ENCODE measurements at places on chromosomes 1 and 21.

- DNase-seq: no peak
Measured at GRCh38 chr1:15168479-15168878, 14.9 kb downstream of the TMEM51 start.

GRCh38 chr1:116971258-116971860, 30.2 kb upstream of the CD101 start:
- no peak for DNase-seq

GRCh38 chr1:51666478-51666877, 49.6 kb downstream of the OSBPL9 start:
- no peak for DNase-seq

GRCh38 chr1:94209982-94210381, 27.4 kb downstream of the ARHGAP29 start:
- no peak for DNase-seq

- DNase-seq: no peak
Measured at GRCh38 chr1:209421186-209421585, 162.3 kb upstream of the CAMK1G start.

DNA sequence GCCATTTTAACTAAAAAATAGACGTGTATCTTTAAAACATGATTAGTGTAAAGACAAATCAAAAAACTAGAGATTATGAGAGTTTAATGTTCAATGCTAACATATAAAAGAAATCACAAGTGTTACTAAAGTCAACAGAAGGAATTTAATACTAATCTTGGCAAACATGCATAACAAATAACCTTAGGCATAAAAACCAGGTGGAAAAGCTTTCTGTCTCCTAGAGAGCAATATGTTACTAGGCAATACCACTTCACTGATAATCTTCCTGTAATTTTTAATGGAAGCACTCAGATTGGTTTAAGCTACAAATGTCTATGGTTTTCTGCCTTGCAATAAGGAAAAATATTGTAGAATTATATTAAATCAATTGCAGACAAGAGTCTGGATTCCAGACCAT, 121.9 kb downstream of the NME7 start:
- DNase-seq: no peak

- no peak for DNase-seq
Measured at GRCh38 chr1:220808345-220809186, 21.9 kb downstream of the MTARC1 start.

DNA sequence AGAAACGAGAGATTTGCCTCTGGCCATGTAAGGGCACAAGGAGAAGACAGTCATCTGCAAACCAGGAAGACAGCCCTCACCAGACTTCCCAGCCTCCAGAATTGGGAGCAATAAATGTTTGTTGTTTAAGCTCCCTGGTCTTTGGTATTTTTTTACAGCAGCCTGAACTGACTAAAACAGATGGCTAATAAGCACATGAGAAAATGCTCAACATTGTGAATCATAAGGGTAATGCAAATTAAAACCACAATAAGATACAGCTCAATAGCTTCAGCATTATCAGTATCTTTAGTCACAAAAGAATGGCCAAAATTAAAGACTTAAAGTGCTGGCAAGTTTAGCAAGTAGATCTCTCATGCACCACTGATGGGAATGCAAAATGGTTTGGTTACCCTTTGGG, 11.7 kb downstream of the UBE2G2 start:
- DNase-seq: no peak

DNA sequence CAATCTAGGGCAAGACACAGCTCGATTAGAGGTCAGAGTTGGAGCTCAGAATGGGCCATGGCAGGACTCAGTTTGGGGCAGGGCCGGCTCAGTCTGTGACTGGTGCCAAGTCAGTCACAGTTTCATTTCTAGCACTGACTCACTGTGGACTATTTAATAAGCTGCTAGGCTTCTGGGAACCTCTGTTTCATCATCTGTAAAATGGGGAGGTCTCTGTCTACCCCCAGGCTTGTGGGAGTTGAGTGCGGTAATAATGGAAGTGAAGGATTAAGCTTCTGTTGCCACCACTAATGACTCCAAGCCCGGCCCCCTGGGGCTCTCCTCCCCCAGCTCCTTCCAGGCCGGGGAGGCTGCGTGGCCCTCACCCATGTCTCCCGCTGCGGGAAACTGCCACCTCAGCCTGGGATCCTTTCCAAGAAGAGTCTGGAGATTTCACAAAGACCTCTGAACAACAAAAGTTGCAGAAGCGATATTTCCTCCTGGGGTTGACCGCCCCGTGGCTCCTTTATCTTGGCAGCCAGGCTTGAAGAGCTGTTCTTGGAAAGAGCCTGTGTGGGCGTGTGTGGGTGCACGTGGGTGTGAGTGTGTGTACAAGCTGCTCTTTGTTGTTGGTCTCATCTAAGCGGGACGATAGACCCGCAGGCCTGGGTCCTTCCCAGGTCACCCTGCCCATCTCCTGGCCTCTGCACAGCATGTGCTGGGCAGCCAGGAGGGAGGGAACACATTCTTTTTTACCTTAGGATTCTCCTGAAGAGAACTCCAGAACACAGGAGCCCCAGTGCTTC, 29.1 kb downstream of the KNCN start:
- DNase-seq: no peak

GRCh38 chr1:33392206-33392605, 38.7 kb downstream of the PHC2 start:
- no peak for DNase-seq

- no peak for DNase-seq
Measured at GRCh38 chr1:17069452-17070162, 15.8 kb upstream of the SDHB start.

DNA sequence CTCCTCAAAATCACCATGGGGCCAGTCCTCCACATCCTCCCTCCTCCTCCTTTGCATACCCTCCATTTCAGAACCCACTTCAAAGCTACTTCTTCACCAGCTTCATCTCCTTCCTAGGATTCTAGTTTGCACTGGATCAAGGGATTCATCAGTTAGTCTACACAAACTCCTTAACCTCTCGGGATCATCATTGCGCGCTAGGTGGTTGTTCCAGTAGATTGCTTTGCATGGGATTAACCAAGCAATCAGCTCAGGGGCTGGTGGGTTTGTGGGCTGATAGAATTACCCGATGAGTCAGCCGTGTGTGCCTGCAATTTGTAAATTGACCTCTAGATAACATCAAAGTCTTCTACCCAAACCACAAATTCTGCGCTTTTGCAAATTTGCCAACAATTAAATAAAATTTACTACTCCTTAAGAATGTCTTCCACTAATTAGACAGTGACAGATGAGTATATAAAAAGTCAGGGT, 7.7 kb downstream of the KANK4 start:
- no peak for DNase-seq

- peak; percentile 20 for DNase-seq
Measured at GRCh38 chr1:155003227-155003765, 694 bp downstream of the ZBTB7B start.

- DNase-seq: no peak
Measured at GRCh38 chr1:35062518-35063196, 16.5 kb upstream of the ZMYM1 start.

DNA sequence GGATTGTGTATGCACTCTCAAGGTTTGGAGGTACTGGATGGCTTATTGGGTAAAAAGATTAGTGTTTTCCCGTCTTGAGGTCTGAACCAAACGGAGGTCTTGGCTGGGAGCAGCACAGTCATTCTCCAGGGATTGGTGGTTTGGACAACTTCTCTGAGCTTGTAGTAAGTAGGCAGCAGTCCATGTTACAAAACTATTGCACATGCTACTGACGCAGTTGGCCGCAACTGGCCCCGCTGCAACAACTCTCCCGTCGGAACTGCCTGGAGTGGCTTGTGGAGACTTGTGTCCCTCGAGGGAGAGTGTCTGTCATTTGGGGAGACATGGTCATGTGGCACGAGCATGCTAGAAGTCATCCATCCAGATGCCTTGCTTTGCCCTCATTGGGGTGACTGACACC, 276.0 kb downstream of the TM2D1 start:
- DNase-seq: no peak

DNA sequence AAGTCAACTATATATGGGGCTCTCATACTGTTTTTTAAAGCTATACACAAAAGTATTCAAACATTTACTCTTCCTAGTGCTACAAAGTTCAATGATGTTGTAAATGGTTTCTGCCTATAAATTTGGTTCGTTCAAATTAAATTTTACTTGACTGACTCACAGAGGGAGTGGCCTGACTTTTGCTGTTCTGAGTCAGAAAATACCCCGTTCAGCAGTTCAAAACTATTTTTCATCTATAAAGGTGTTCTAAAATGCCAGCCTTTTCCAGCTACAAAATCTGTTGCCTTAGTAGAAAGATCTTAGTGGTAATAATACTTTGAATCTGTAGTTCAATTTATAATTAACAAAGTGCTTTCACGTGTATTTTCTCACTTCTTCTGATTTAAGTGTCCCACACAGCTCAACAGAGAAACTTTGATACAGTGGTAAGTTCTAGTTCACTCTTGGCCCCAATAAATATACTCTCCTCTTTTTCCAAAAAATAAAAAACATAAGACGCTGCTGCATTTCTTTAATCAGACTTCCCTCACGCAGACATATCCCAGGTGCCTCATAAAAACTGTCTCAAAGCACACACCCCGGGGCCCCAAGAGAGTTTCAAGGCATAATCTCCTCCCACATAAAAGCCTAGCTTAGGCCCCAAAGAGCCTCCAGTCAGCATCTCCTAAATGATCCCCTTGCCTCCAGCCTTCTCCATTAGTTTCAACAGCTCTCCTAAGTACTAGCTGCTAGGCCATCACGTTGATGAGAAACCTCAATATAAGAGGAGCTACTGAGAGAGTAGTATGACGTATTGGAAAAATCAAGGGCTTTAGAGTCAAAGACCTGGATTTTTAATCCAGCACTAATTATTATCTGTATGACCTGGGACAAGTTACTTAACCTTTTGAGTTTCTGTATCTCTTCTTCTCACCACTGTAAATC, 3.2 kb downstream of the PTP4A2 start:
- no peak for DNase-seq

DNA sequence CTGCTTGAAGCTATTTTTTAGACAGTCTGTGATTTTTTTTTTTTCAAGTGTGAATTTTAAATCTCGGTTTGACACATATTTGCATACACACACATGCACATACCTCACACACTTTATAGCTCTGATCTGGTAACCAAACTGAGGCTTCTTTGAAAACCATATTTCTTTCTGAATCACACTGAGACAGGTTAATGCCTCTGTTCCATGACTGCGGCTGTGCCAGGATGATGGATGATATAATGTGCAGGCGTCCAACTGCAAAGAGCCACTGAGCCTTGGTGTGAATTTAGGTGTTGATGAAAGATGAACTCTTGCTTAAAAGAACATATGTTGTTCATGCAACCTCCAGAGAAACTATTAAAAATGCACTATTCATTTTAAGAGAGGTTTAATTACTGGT, 504.0 kb upstream of the OLFM3 start:
- DNase-seq: no peak

DNA sequence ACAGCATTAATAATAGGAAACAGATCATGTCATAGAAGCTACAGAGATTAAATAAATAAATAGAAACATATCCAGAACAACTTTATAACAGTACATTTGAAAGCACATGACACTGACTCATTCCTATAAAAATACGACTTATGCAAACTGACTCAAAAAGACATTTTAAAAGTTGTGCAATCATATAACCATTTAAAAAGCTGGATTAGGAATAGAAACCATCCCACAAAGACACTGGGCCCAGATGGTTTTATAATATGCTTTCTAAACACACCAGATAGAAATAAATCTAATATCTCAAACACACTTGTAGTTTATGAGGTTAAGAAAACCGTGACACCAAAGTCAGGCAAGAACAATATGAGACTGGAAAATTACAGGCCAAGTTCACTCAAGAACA, 47.6 kb downstream of the MATN1 start:
- DNase-seq: no peak

DNA sequence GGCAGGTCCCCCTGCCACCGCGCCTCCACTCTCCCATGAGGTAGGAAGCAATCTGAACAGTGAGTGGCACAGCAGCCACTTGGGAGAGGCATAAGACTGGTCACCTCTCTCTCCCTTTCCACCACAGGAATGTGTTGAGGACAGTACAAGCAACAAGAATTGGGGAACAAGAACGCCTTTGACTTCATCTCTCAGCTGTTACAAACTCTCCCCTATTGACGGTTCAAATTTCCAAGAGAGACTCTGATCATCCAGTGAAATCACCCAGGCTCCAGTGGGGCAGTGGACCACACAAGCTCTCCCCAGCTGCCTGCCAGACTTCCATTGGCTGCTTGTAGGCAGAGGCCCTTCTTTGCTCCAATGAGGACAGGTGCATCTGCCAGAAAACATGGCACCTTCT, 249.9 kb upstream of the JUN start:
- no peak for DNase-seq

DNA sequence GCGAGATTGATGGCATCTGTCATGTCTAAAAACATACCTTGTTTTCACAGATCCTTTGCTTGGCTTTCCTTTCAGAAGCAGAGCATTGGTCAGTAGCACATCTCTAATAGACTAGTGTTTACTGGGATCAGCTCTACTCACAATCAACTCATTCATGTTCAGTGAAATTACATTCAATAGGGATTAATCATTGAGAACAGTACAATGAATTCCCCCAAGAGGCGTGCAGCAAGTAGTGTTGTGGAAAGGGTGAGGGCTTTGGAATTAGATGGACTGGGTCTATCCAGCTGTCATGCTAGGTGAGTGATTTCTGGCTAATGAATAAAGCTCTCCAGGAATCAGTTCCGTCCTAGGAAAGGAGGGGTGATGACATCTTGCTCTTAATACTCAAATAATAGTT, 155.2 kb upstream of the COA6 start:
- DNase-seq: no peak

DNA sequence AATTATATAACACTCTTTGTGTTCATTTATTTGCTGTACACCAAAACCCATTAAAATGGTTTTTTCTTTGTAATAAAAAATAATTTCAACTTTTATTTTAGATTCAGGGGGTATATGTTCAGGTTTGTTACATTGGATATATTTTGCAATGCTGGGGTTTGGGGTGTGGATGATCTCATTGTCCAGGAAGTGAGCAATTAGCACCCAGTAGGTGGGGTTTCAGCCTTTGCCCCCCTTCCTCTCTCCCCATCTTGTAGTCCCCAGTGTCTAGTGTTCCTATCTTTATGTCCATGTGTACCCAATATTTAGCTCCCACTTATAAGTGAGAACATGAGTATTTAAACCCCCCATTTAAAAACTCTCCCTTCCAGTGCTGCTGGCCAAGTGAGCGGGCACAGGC, 184.6 kb downstream of the RHOU start:
- DNase-seq: no peak

GRCh38 chr1:165403835-165404482, 41.0 kb downstream of the RXRG start:
- peak; percentile 32 for DNase-seq

- no peak for DNase-seq
Measured at GRCh38 chr21:33327792-33328433, 3.1 kb downstream of the IFNAR1 start.

DNA sequence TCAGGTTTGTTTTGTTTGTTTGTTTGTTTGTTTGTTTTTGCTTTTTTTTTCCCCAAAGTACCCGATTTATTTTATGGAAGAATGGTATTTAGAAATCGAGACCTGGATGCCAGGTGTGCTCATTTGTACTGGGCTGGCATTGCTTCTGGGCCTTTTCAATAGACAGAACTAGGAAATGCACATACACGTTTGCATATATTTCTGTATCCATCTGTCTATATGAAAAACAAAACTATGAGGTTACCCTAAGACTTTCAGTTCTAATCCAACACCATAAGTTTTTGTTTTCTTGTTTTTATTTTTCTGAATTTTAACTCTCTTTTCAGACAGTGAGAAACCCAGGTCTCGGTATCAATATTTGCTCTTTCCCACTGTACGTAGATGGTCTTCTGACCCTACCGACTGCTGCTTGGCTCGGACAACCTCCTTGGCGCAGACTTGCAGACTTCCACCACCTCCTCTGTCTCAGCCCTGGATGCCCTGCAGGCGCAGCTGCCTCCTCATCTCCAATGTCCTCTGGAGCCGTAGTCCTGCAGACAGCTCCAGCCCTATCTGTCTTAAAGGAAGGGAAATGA, 171.7 kb downstream of the NEK7 start:
- DNase-seq: no peak
